Erythroblast (primary cell): ENCODE measurements at places on chromosomes 5 and 9.

DNA sequence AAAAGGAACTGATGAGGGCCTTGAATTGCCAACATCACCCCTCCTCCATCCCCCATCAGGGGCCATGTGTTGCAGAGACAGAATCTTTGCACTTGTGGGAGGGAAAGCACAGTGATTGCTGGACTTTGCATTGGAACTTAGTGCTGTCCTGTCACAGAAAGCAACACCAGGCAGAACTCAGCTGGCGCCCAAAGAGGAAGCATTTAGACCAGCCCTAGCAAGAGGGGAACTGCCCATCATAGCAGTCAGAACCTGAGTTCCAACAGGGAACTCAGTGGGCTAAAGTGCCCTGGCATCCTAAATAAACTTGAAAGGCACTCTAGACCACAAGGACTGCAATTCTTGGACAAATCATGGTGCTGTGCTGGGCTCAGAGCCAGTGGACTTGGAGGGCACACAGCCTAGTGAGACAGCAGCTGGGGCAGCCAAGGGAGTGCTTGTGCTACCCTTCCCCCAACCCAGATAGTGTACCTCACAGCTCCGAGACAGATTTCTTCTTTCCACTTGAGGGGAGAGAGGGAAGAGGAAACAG, 128.1 kb downstream of the ACTL7B start:
- DNase-seq = no peak

- DNase-seq = peak; percentile 37
These were observed 314.0 kb downstream of the NDUFS4 start for GRCh38 chr5:53874409-53874808.

DNA sequence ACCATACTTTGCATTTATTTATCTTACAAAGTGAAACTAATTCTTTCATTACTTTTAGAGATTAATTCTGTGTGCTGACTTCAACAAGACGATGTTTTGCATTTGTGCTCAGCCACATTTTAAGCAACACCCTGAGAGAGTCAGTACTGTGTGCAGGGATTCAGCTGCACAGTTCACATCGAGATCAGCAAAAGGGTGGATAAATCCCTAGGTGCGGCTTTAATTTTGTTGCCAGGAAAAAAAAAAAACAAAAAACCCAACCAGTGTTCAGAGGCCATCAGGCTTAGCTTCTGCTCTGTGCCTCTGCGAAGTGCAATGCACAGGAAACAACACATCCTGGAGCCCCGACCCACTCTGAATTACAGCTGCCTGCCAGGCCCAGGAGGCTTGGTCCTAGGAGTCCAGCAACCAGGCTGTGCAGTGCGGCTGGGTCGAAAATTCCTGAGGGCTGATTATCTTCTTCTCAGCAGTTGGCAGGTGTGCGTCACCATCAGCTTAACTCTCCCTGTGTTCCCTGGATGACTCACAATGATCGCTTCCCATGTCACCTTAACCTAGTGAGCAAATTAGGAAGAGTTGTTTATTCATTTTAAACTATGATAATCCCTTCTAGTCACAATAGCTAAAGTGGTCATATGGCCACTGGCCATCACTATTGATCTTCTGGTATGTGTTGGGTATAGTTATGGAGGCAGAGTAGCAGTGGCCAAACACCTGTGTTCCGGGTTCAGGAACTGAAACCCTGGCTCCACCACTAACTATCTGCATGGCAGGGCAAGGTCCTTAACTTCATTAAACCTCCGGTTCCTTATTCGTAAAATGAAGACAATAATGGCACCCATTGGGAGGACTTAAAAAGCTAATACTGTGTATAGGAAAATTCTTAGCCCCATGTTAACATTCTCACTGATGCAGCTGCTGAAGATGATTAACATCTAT, 31.2 kb upstream of the NDUFB6 start:
- no peak for DNase-seq

DNA sequence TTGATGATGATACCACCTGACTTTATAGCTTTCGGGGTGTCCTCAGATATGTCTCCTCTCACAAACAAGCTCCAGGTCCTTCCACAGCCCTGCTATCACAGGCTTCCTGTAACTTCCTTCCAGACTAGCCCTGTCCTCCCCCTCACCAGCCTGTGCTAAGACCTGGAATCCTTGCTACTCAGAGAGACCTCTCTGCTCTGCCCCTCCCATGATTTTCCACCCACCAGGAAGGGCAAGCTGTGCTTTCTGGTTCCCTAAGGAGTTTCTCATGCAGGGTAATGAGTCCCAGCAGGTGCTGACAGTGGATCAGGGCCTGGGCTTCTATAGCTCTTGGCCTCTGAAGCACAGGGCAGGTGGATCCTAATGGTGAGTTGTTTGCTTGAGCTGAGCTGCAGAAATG, 86.9 kb downstream of the AOPEP start:
- DNase-seq = no peak

- no peak for DNase-seq
These were observed 230.3 kb downstream of the PAPPA start for GRCh38 chr9:116383936-116384335.

- no peak for DNase-seq
These were observed 661.2 kb upstream of the SEMA6A start for GRCh38 chr5:117235786-117236185.
